Gastroesophageal sphincter (tissue), 4 donors: ENCODE measurements at places on chromosomes 3 and 15.

DNA sequence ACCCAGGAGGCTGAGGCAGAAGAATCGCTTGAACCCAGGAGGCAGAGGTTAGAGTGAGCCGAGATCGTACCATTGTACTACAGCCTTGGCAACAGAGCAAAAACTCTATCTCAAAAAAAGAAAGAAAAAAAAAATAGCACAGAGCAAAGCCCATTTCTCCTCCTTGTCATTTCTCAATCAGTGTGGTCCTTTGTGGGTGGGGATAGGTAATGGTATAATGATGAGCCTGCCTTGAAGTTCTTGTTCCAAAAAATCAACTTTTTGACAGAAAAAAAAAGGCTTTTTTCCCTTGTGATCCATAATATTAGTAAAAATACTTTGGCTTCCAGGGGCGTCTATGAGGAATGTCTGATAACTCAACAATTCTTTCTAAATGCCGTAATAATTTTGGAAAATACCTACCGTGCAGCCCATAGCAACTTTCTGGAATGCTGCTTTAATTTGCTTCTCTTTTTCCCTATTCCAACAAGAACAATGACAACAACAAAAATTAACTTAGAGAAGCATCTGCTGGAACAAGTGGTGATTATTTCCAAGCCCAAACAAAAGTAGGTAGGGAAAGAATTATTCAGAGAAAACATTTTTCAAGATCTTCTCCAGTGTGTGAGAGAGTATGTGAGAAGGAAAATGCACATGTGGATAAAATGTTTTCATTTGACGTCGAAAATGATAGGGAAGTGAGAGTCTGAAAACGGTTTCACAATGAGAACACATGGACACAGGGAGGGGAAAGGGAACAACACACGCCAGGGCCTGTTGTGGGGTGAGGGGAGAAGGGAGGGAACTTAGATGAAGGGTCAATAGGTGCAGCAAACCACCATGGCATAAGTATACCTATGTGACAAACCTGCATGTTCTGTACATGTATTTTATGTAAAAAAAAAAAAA, 337.8 kb downstream of the RBMS3 start:
- peak; percentile 71 for ATAC-seq

DNA sequence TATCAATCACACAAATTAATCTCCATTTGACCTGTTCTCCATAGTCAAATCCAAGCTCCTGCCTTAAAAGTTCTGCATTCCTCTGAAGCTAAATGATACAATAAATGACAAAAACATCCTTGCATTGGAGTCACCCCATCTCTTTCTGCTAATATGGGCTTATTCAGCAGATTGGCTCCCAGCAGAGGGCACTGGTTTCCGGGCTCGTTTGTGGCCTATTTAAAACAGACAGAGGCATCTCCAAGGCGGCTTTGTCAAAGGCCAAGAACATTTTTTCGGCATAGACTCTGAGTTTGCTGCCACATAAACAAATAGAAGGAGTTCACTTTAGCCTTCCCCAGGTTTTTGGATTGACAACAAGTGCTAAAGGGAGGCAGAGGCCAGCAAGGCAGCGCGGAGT, 204.4 kb upstream of the RASGRP1 start:
- ATAC-seq: no peak

DNA sequence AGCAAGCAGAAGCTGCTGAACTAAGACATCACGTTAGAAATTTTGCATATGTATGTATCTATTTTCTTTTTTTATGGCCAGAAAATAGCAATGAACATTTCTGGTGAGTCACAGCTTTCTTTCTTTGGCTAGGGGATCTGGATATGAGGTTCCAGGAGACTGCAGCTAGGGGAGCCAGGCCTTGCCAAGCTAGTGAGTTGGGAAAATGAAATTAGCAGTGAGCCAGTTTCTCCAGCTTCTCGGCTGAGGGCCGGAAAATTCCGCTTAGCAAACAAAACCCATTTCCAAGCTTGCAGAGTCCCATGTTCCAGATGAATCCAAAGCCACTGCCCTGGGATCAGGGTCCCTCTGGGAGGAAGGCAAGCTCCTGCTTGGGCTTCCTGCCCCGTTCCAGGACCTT, 137.6 kb downstream of the SRGAP3 start:
- peak; percentile 66 for ATAC-seq

DNA sequence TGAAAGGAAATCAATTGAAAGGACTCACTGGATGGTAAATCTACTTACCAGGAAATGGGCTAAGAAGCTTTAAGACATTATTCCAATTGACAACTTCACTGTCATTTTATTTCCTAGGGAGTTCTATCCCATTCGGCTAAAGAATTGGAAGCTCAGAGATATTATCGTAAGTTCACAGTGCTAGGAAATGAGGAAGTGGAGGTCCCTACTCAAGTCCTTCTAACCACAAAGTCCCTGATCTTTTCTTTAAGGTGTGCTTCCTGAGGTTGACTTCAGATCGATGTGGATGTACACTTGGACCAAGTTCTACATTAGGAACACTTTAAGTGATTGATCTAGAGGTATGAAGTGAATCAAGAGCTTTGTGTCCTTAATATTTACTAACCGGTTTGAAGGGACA, 63.6 kb downstream of the MDFIC2 start:
- ATAC-seq: no peak

DNA sequence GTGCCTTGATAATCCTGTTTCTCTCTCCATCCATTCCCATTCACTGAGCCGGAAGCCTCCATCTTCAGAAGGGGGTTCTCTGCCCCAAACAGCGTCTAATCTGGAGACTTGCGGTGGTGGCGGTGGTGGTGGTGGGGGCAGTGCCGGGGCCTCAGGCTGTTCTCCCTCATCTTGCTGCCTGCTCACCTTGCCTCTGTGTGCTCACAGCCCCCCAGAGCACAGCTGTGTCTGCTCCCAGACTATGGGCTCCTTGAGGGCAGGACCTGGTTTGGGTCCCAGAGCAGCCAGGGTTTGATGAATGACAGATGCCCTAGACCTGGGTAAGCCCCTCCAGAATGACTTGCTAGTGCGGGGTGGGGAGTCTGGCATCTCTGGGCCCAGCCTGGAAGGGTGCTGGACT, 430 bp upstream of the PSTPIP1 start:
- ATAC-seq: no peak

GRCh38 chr15:81012588-81012987, 11.9 kb downstream of the TLNRD1 start:
- ATAC-seq: no peak

DNA sequence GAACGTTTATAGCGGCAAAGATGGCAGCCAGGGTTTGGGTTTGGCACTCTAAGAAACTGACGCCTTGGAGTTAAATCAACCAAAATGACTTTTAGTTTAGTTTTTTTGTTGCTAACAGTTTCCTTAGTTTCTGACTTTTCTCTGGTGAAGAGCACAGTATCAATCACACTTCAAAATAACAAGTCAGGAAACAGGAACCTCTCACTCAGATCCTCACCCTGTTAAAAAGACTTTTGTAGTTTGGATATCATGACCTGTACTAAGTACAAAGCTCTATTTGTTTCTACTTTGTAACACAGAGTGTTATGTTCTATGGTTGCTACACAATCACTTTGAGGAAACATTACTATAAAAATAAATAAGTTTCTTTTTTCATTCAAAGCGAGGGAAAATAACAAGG, 51.1 kb downstream of the ATP10A start:
- no peak for ATAC-seq

DNA sequence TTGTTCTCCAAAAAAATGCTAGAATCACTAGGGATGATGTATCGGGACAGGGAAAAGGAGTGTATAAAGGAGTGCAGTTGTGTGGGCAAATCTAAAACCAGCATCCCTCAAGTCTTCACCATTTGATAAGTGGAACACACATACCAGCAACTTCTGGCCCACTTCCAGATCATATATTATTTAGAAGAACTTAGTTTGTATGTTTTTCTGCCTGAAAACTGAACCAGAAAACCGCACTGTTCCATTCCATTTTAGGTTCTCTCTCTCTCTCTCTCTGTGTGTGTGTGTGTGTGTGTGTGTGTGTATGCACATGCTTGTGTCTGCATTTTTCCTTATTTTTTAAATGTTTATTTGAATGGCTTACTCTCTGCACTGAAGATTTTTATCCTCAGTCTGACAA, 93.5 kb downstream of the SERPINI1 start:
- ATAC-seq: no peak
